ENCODE measurements at places on chromosomes 1 and 21.

DNA sequence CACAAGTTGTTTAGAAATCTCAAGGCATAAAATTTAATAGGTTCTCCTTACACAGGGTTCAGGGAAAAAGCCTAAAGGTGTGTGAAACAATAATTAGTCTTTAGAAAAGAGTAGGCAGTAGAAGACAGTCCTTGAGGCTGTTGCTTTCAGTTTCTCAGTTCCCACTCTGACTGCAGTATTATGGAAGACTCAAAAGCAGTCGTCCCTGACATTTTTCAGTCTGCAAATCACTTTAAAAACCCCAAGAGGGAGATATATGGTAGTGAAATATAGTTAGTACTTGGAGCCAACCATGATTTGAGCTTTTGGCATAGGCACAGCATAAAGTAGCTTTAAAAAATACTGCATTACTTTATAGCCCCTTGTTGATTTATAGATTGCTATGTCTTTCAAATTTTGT lies 299.7 kb downstream of the OLFM3 start:
- ATAC-seq = no peak

GRCh38 chr1:43688594-43689000 lies 18.7 kb upstream of the ST3GAL3 start:
- no peak for ATAC-seq

DNA sequence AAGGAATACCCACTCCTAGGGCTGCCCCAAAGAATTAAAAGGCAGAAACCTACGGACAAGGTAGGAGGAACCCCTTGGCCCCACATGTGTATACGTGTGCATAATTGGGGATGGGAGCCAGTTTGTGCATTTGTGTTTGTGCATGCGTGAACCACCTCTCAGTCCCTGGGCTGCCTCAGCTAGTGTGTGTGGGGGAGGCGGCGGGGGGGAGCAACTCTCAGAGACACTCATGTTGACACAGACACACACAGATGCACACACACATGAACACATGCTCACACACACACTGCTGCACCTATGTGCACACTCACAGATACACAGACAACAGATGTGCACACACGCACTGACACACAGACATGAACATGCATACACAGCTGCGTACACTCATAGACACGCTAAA lies 5.1 kb downstream of the LDLRAD1 start:
- no peak for ATAC-seq

- ATAC-seq = no peak
These were observed 11.0 kb upstream of the RGS18 start for GRCh38 chr1:192147221-192147620.

DNA sequence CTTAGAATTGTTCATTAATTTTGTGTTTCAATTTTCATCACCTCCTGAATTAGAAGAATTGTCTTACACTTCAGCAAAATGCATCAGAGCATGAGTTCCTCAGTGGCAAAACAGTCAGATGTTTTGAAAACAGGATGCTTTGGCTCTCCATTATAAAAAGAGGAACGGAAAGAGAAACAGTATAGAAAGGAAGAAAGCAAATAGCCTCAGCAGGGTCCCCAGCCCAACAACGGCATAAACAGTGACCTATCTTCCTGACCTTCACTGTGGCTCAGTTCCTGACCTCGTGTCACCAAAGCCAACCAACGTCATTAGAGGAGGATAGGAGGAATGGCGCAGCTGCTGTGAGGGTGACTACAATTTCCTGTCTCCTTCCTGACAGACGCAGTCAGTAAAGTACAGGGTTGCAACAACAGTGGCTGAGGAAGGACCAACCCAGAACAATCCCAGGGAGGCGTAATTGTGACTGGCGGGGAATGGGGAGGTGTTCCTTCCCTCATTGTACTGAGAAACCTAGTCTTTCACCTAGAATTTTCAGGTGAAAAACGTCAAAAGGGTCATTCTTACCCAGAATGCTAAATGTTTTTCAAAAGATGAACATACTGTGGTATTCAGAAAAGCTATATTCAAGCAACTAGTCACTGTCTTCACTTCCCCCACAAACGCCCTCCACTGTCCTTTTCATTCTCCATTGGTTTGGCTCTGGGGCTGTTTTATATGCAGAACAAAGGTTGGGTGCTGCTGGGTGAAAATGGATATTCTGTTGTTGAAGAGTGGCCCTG lies 197.9 kb upstream of the SGIP1 start:
- peak; percentile 82 for ATAC-seq

DNA sequence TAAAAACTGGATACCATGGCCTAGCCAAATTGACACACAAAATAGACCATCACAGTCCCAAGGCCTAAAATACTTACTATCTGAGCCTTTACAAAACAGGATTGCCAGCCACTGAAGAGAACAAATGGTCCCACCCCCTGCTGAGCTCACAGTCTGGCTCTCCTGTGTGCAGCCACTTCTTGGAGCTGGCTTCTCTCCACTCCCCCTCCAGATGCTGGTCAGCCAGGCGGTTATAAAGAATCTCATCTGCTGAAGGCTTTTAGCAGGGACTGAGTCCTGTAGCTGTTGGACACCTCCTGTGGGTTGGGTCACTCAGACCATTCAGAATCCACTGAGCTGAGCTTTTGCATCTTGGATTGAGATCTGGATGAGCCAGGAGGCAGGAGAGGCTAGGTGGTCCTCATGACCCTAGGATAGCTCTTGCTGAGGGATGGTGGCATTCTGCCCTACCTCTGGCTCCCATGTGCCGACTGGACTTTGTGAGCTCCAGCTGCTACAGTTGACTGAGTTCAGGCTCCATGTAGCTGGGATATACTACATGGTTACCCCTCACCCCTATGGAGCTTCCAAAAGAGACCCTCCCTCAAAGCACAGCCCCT lies 16.1 kb downstream of the OXCT2 start:
- no peak for ATAC-seq

DNA sequence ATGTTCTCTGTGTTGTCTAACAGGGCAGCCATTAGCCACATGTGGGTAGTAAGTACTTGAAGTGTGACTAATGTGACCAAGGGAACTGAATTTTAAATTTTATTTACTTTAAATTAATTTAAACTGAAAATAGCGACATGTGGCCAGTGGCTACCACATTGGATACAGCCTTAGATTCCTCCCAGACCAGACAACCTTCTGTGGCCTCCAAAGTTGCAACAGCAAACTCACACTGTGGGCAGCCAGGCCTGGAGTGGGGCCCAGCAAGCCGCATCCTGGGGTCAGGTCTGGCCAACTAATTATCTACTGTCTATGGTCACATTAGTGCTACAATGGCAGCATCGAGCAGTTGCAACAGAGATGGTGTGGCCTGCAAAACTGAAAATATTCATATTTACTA lies 11.7 kb downstream of the EIF2D start:
- ATAC-seq = no peak

GRCh38 chr1:150012611-150013010 lies 2.1 kb upstream of the OTUD7B start:
- no peak for ATAC-seq

DNA sequence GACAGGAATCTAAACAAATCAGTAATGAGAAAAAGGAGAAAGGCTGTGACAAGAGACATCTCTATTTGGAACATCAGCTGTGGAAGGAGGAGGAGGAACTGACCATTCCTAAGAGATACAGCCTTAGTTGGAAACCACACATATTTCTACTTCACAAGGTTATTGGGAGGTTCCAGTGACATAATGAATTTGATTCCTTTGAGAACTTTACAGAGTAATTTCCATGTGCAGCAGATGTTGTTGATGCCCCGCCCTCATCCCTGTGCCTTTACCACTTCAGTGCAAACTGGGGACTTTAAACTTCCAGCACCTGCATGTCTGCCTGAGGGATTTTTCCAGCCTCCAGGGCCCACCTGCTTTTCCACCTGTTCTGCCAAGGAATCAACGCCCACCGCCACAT lies 9.3 kb upstream of the ST6GALNAC5 start:
- ATAC-seq = no peak

- ATAC-seq = no peak
These were observed 215.4 kb downstream of the PBX1 start for GRCh38 chr1:164774413-164774812.

- ATAC-seq = no peak
These were observed 5.6 kb downstream of the ARHGEF16 start for GRCh38 chr1:3459940-3460671.

DNA sequence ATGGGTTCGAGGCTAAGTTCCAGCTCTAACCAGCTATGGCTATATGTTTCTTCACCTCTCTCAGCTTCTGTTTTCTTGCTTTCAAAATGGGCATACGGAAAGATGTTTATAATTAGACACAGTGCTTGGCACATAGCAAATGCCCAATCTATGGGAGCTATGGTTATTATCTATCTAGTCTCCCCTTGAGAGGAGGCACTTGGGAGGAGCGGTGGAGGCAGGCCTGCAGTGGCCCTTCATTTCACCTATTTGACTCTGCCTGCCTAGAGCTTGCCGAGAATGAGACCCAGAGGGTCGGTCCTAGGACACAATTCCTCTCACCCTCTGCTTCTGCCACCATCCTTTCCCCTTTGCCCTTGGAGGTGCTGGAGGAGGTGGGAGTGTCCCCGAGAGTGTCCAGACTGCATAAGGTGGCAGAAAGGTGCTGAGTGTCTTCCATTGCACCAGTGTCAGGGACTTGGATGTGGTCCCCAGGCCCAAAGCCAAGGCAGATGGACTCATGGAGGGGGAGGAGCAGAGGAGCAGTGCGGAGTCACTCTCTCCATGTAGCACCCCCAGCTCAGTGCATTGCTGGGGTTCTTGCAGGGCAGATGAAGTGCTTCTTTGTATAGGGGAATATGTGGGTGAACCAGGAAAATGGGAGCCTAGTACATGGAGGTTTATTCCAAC lies 9.0 kb downstream of the LGR6 start:
- ATAC-seq = no peak

GRCh38 chr1:211487672-211488208 lies 4.2 kb downstream of the RD3 start:
- no peak for ATAC-seq

GRCh38 chr1:116873680-116874271 lies 35.9 kb upstream of the PTGFRN start:
- peak; percentile 69 for ATAC-seq

- no peak for ATAC-seq
These were observed 68.5 kb downstream of the RBM11 start for GRCh38 chr21:14284481-14284880.

DNA sequence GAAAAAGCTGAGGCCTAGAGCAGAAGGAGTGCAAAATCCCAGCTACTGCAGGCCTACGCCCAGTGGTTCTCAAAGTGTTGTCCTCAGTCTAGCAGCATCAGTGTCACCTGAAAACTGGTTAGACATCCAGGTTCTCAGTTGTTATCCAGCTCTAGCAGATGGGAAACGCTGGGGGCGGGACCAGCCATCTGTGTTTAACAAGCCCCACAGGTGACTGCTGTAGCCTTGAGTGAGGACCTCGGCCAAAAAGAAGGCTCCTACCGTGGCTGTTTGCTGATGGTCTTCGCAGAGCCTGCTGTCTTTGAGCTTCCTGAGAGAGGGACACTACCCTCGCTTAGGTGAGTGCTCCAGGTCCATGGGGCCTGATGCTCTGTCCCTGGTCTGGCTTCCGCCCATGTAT lies 69.7 kb downstream of the LRRN2 start:
- ATAC-seq = no peak

DNA sequence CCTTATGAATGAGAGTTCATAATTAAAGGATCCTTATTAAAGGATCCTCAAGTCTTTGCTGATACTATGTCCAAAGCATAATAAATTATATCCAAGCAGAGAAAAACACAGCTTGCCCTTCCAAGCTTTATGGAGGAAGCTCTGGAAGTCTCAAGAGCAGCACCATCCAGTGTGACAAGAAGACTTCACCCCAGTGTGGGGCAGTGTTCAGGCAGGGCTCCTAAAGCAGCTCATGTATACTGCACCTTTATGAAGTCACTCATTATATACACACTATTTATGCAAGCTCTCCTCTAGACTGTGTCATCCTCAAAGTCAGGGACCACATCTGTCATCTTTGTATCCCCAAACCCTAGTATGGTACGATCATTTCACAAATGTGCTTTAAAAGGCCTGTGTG lies 11.9 kb upstream of the CCN1 start:
- ATAC-seq = no peak

DNA sequence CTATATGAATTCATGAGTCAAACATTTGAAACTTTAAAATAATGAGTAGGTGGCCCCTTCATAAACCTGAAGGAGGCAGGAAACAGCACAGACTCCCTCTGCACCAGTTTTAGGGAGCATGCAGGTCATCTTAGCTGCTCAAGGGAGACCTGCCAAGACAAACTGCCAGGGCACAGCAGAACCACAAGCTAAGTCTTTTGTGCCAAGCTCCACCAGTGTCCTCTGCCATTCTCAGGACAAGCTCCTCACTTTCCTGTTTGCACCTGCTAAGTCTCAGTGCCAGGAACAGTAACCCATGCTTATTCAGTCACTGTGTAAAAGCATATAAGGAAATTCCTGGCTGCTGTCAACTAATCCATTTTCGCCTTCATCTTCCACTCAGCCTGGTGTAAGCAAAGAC lies 368.9 kb downstream of the SEC16B start:
- ATAC-seq = no peak

DNA sequence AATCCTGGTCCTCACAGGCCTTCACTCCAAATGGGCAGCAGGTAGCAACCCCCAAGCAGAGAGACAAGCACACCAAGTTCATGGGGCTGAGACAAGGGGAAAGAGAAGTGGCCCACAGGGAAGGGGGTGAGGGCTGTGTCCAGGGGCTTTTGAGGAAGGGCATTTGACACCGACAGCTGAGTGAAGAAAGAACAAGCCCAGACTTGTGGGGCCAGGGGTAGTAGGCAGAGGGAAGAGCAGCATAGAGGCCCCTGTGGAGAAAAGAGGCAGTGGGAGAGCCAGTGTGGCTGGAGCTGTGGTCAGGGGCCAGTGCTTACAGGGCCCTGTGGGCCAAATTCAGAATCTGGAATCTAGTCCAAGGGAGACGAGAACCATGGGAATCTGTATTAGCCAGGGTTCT lies 85.4 kb downstream of the IGSF21 start:
- ATAC-seq = no peak

DNA sequence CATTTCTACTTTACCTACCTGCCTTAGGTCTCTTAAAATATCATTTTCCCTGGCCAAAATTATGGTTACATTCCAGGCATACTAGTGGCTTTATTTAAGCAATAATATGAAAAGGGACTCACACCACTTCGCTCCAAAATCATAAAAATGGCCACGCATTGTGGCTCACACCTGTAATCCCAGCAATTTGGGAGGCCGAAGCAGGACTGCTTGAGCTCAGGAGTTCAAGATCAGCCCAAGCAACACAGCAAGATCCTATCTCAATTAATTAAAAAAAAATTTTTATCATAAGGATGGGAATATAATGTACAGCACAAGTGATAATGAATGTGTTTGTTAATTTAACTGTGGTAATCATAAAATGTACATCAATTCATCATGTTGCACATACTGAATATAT lies 65.4 kb downstream of the ARID4B start:
- no peak for ATAC-seq

GRCh38 chr21:35227786-35228185 lies 178.7 kb upstream of the RUNX1 start:
- ATAC-seq = no peak

DNA sequence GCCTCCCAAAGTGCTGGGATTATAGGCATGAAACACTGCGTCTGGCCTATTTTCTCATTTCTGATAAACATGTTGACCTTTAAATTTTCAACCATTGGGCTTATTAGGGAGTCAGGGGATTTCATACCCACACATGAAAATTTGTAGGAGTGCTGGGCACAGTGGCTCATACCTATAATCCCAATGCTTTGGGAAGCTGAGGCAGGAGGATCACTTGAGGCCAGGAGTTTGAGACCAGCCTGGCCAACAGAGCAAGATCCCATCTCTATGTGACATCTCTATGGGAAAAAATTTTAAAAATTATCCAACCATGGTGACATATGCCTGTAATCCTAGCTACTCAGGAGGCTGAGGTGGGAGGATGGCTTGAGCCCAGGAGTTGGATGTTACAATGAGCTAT lies 10.5 kb upstream of the H3-3A start:
- no peak for ATAC-seq

GRCh38 chr21:29318354-29318753 lies 19.6 kb downstream of the BACH1 start:
- no peak for ATAC-seq
